Activated CD4-positive, alpha-beta T cell treated with anti-CD3 and anti-CD28 coated beads, Interleukin-2, amount 50 U/mL, for 24 hours (primary cell): ENCODE measurements at places on chromosomes 3 and 15.
A peak's percentile ranks its signal among the peaks of the same experiment; 100 is the strongest.

- no peak for DNase-seq
Measured at GRCh38 chr3:9238276-9238675, 11.2 kb downstream of the SRGAP3 start.

DNA sequence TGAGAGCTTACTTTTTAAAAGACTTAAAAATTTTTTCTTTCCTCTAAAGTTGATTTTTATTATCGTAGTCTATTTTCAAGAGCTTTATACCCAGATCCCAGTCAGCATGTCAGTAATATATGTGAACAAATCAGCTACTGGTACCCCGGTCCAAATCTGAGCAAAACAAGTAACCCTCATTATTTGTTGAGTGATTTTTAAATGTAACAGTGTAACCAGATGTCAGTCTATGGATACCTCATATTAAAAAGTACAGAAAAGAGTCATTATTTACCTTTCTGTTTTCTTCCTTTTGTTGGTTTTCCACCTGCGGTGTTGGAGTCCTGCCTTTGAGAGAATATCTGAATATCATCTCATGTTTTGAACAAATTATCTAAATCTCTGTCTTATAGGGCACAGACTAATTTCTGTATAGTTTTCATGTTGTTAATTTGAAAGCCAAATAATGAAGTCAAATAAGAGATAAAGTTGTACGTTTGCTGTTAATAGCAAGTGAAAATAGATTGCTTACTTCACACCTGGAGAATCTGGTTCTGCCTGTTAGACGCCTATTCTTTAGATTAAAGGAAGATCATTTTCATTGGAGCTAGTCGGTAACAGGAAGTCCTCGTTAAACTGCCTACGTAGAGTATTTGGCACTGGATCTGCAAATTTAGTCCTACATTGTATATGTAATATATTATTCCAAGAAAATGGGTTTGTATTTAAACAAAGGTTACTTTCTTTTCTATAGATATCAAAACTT lies at the start of gene STX19:
Gene STX19, minus strand, starts transcription at position 505 of the 745 bp plus-strand sequence. CDS start 13,328 bp downstream, outside the sequence.
- DNase-seq, result no peak

DNA sequence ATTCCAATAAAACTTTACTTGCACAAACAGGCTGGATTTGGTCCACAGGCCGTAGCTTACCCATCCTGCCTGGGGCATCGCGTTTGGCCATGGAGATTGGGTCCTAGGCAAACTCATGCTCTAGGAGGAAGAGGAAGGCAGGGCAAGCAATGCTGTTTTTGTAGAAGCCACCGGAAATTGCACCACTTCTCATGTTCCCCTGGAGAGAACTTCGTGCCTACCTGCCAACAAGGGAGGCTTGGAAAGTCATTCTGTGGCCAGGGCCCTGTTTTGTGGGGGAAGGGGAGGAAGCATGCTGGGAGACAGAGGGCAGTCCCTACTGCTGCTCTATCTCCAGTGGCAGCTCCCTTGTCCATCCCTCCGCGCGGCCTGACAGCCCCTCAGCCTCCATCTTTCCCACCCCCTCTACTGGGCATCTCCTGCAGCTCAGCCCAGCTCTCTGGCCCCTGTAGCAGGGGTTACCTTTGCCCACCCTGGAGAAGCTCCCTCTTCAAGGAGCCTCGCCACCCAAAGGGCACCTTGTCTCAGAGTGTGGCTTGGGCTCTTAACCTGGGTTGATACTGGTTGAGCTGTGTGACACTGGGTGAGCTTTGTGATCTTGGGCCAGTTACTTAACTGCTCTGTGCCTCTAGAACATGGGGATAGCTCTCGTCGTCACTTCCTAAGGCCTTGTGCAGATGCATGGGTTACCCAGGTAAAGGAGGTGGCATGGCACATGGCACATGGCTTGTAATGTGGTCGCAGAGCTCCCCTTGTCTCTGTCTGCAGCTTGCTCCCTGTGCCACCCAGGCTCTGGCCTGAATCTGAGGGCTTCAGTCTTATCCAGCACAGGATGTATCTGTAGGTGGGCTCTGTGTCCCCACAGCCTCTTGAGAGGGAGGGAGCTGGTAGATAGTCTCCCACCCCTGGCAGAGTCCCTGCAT lies 6.1 kb downstream of the ABTB1 start:
- DNase-seq, result no peak

GRCh38 chr3:13235079-13235478 lies 161.8 kb upstream of the IQSEC1 start:
- no peak for DNase-seq

- no peak for DNase-seq
Measured at GRCh38 chr15:55991802-55992768, 1.3 kb downstream of the NEDD4 start.

- DNase-seq, result no peak
Measured at GRCh38 chr3:65101450-65101849, 413.6 kb upstream of the ADAMTS9 start.

GRCh38 chr3:190617185-190617584 lies 103.3 kb downstream of the IL1RAP start:
- no peak for DNase-seq

DNA sequence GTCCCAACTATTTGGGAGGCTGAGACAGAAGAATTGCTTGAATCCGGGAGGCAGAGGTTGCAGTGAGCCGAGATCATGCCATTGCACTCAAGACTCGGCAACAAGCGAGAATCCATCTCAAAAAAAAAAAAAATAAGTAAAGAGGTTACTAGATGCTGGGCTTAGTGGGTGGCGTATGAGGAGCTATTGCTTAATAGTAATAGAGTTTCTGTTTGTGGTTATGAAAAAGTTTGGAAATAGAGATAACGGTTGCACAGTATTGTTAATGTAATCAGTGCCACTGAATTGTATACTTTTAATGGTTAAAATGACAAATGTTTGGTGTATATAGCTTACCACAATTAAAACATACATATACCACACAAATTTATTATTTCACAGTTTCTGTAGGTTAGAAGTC lies 14.7 kb upstream of the HHATL start:
- DNase-seq, result no peak

DNA sequence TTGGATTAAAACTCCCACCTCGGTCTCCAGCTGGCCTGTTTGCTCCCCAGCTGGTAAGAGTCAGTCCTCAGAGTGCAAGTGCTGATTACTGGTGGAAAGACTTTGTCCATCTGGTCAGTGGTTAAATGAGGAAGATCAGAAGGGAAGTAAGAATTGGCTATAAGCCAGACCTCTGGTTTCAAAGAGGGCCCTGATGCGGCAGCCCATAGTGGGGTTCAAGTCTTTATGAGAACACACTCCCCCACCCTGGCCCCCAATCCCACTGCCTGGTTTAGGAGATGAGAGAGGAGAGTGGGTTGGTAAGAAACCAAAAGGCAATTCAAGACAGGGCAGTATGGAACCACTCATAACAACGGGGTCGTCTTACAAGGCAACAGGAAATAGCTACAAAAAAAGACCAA lies 65.0 kb downstream of the FRMD4B start:
- no peak for DNase-seq

DNA sequence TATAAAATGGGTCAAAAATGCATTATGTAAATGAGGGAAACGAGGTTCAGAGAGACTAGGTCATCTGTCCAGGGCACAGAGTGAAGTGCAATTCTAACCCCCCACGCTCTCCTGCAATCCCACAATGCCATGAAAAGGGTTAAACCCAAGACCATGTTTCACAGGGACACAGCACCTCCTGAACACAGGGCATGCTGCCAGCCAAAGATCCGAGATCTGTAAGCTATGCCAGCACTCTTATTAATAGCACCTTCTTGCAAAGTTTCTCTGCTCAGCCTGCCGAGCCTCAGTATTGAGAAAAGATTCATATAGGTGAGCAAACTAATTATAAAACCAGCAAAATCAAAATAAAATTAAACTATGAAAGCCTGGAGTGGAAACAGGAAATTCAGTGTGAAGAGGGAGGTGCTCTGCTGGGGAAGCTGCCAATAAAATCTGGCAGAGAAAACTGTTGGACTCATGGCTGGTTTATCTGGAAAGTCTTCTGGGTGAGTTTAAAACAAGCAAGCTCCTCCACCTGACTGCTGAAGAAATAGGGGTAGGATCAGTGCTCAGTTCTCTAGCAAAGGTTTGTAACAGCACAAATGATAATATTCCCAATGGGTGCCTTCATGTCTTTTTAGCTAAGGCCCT lies 50.3 kb downstream of the LRIG1 start:
- no peak for DNase-seq

DNA sequence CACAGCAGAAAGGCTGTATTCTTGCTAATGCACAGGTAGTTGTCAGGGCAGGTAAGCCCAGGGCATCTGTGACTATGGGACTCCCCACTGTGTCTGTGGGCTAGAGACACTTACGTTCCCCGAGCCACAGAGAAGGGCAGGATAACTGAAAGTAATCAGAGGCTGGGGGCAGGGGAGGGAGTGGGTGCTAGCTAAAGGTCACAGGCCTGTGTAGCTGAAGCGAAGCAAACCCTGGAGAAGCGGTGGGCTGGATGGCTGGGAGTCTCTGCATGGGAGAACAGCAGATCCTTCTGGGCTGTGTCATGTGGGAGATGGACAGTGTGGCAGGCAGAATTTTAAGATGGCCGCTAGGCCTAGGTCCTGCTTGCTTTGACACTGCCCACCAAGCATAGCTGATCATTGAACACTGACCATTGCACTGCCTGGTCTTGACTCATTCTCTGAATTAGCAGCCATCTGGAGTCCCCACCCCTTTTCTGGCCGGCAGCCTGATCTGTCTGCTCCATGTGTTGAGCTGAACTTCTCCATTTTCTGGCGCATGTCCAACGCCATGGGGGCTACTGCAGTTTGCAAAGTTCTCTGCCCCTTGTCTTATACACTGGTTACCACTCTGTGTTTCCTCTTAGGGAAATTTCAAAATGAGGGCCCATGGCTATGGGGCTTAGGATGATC lies 110.0 kb downstream of the DGKG start:
- no peak for DNase-seq

GRCh38 chr3:62955126-62955525 lies 79.9 kb upstream of the CADPS start:
- no peak for DNase-seq

GRCh38 chr3:108500728-108501127 lies 9.7 kb downstream of the MYH15 start:
- DNase-seq, result no peak

DNA sequence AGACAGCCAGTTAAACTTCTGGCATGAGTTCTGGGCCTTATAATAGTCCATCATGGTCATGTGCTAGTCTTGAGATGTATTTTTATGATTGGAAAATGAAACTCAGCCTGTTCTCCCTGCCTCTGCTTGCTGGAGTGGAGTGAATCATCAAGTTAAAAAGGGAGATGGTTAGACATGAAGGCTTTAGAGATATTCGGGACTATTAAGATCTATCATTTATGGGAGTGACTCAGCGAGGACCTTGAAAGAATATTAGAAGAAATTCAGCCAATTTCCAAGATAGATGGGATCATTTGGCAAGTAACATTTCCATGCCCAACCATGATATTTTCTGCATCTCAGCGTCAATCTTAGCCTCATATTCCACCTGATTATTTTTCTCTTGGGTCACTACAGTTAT lies 79.8 kb downstream of the AGBL1 start:
- DNase-seq, result no peak

DNA sequence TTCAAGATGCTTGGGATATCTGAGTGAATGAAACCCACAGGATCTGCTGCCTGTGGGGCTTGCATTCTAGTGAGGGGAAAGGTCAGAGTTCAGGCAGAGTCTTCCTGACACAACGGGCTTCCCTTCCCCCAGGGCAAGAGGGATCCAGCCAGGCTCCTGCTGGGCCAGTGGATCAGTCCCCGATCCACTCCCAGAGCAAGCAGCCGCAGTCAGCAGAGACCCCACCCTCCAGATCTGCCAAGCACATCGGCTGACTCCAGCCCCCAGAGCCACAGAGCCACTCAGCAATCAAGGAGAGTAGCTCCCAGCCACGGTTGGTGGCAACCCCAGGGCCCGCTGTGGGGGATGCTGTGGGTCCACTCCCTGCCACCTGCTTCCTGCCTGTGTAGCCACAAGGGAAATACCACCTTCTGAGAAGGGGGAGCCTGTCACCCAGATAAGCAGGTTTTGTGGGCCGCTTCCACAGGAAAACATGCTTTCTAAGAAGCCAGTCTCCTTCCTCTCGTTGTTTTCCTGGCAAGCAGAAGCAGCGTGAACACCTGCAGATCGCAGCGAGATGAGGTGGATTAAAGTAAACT lies 44.9 kb downstream of the CPN2 start:
- no peak for DNase-seq

DNA sequence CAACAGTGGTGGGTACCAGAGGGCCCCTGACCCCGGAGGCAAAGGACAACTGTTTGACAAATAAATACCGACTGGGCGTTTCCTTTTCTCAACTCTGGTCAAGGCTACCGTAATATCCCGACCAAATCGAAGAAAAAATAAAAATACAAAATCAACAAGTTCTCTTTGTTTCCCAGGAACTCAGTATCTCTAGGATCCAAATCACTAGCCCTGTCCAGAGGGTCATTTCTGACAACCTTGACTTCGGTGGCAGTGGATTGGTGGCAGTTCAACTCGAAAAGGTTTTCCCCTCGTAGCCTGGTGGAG lies 456 bp upstream of the DGKG start:
- no peak for DNase-seq

GRCh38 chr3:126083511-126083912 lies 412 bp downstream of the SLC41A3 start:
- peak; percentile 7 for DNase-seq

GRCh38 chr3:25558796-25559195 lies 105.9 kb downstream of the TOP2B start:
- DNase-seq, result no peak

GRCh38 chr3:130619196-130619595 lies 102.2 kb downstream of the COL6A6 start:
- DNase-seq, result no peak

GRCh38 chr3:72847751-72848702 lies at the start of gene SHQ1:
TSS of gene SHQ1 (minus strand) at chr3:72848445. CDS start at chr3:72848340, 105 bp downstream.
- DNase-seq, result peak; percentile 95

DNA sequence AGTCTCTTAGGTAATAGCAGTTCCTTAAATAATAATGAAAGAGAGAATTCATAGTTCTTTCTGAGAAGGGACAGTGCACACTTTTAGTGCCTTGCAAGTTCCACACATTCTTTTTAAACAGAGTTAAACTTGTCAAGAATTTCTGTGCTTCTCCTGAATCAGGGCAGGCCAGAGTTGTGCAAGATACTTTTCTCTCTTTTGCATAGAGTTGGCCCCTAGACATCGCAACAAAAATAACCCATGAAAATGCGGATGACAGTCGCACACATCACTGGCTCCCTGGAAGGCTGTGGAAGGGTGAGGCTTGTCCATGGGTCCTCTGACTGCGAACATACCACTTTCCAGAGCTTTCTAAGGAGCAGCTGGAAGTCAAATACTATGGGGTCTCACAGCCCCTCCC lies 40.1 kb downstream of the FBLN2 start:
- no peak for DNase-seq

DNA sequence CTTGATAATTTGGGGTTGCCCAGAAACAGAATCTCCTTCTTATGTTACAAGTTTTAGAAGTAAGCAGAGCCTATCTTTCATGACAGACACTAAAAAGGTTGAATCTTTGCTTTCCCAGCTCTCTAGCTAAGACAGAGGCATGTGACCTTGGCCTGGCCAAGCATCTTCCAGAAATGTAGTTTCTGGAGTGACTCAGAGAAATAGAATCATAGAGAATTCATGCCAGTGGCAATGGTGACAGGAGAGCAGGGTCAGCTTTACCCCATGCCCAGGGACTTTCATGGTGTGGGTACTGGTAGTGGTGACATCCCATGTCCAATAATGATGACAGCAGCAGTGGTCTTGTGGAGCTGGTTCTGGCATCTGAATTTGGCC lies 4.0 kb upstream of the PARP6 start:
- no peak for DNase-seq
